ENCODE measurements at places on chromosomes 6 and 20. TPM values are rescaled to one million over a fixed set of nuclear protein-coding genes. Genes with fewer than 3 reads are reported as not detected.

DLL1 gene
- 4.5 TPM for total RNA-seq

MEI4 gene
- total RNA-seq: not detected

ADGRG6 gene
- not detected for total RNA-seq

MUC21 gene
- not detected for total RNA-seq

DNA sequence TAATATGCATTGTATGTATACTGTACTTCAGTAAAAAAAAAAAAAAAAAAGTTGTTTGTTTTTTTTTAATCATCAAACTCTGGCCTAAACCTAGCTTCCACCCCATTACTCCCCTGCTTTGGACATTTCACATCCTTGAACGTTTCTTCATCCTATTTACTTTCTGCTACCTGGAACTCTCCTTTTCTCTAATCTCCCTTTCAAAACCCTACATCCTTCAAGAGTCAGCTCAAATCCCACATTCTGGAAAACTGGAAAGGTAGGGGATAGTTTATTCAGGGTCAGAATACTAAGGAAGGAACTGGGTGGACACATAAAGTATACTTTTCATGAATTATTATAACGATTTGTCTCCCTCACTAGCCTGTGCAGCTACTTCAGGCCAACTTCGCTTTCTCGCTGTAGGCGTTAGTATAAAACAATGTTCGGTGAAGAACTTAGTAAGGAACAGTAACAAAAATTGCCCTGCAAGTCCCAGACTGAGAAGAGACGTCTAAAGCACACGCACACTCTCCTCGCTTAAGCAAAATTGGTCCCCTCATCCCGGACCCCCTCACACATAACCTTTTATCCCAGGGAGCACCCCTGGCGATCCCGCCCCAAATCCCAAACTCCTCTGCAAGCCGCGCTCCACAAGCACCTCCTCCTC lies 775 bp downstream of the PIGU start:
- DNase-seq: no peak

- DNase-seq: no peak
Measured at GRCh38 chr6:43297644-43298564, at the start of gene SLC22A7. Gene SLC22A7 (plus strand): TSS chr6:43298260. CDS start chr6:43298359, 99 bp downstream.

DNA sequence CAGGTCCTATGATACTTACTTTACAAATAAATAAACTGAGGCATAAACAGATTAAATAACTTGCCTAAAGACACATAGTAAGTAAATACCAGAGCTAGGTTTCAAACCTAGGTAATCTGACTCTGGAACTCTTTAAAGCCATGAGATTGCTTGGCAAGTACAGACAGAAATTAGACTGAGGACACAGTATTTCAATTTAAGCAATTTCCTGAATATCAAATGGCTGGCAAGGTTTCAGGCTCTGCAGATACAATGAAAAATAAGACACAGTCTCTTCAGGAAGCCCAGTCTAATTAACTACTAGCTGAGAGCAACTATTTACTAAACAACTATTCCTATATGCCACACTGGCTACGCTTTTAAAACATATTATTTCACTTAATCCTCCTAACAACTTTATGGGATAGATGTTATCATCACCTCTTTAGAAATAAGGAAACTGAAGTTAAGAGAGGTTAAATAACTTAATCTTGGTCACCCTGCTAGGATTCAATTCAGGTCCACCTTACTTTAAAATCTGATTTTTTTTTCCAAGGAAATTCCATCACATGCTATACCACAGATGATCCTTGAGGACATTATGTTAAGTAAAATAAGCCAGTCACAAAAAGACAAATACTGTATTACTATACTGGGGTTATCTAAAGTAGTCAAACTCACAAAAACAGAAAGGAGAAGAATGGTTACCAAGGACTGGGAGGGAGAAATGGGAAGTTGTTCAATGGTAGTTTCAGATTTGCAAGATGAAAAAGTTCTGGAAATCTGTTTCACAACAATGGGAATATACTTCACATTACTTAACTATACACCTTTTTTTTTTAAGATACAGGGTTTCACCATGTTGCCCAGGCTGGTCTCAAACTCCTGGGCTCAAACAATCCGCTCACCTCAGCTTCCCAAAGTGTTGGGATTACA lies 4.1 kb downstream of the TRPC4AP start:
- DNase-seq: no peak

DNA sequence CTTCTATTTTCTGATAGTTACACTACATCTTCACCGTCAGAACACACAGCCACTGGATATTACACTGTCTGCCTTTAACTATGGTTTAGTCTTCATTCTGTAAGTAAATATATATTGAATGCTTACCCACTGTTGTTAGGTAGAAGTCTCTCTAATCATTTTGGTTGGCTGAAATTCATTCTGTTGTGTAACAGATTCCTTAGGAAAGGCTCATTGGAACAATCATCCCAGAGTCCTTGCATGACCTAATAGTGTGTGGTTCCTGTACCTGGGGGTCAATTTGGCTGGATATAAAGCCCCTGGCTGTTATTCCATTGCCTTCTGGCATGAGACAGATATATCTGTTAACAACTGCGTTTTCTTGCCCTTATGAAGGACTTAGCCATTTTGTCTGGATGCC lies 9.9 kb downstream of the BLOC1S5 start:
- no peak for DNase-seq

DNA sequence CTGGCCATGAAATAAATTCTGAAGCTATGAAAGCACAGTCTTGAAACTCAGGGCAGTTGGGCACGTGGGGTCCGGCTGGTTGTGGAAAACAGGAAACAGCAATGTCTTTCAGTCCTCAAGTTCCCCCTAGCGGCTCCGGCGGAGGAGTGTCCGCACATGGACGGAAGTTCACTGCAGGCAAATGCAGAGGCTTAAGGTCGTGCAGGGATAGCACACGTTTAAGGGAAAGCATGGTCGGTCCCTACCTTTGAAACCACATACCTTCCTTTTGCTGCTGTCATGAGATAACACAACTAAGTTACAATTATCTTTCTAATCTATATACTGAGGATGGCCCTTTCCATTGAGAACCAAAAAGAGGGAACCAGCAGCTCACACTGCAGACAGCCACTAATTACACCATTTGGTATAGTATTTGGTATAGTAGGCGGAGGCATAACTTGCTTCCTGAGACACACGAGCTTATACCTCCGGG lies 52.6 kb upstream of the NFATC2 start:
- DNase-seq: peak; percentile 86
